ENCODE measurements at places on chromosomes 5 and 9.

- DNase-seq: no peak
These were observed 258.0 kb downstream of the NR3C1 start for GRCh38 chr5:143145243-143146160.

- DNase-seq: no peak
These were observed 41.0 kb downstream of the FAT2 start for GRCh38 chr5:151550146-151550545.

- no peak for DNase-seq
These were observed 74.5 kb upstream of the MEGF10 start for GRCh38 chr5:127216143-127216542.

GRCh38 chr9:3468421-3469205, 57.2 kb downstream of the RFX3 start:
- no peak for DNase-seq

GRCh38 chr5:98779264-98779877, 5.9 kb downstream of the RGMB start:
- DNase-seq: no peak

GRCh38 chr5:138824516-138824915, 50.6 kb downstream of the LRRTM2 start:
- no peak for DNase-seq

GRCh38 chr9:90442723-90443122, 199.9 kb downstream of the DIRAS2 start:
- no peak for DNase-seq

- no peak for DNase-seq
These were observed 287.2 kb downstream of the TMEM232 start for GRCh38 chr5:110439296-110439695.

DNA sequence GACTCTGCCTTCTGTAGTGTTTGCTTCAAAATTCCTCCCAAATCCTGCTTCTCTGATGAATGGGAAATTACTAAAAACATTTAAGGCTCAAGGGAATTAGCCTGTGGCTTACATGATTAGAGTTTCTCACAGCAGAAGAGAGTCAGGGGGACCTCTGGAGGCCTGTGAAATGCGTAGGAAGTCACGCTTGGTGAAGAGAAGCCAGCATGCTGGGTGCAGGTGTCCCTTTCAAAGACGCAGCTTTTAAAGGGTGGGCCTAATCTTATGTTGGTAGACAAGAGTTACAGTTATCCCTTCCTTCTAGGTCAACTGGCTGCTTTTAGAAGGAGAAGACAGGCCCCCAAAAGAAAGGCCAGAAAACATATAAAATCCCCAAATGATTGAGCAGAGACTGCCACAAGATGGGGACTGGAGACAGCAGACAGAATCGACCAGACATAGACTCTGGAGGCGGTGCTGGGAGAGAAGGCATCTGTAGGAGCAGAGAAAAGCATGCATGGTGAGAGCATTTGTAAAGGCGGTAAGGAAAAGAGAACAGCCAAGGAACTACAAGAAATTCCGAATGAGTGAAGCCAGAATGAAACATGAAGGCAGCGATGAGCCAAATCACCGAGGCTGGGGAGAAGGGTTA, 42.3 kb downstream of the B4GALT1 start:
- no peak for DNase-seq

GRCh38 chr9:82668689-82669199, 394.2 kb downstream of the RASEF start:
- no peak for DNase-seq

All from CD4-positive, alpha-beta T cell treated with Interleukin-12 subunit alpha and Interleukin-12 subunit beta, for 1 hour (primary cell).